Right ventricle myocardium inferior (tissue), 1 donor: ENCODE measurements at places on chromosomes 5 and 9. TPM values are rescaled to one million over a fixed set of nuclear protein-coding genes. Genes with fewer than 3 reads are reported as not detected.

DNA sequence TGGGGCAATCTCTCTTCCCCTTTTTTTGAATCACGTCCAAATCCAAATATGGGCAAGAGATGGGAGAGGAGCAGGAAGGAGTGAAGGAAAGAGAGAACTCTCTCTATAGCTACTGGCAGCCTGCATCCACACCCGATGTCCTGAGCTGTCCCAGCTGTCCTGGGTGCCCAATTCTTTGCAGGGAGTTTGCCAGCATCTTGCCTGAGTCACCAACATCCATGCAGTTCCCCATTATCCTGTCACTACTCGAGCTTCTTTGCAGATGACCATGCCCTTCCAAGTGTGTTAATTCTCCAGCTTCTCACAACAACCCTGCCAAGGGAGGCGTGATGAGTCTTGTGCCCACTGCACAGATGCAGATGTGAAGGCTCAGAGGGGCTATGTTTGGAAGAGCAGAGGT is 127.1 kb downstream of the NSG2 start:
- DNase-seq: no peak

Gene IL3
- not detected for total RNA-seq

GRCh38 chr9:7784472-7784871 is 15.1 kb downstream of the DMAC1 start:
- DNase-seq: no peak

GRCh38 chr9:97954550-97954989 is 16.6 kb upstream of the HEMGN start:
- DNase-seq: no peak

Gene C5orf34
- 0.73 TPM for total RNA-seq

GRCh38 chr5:95884511-95884910 is 62.0 kb upstream of the GLRX start:
- no peak for DNase-seq
